ENCODE measurements at places on chromosomes 12 and 14.

DNA sequence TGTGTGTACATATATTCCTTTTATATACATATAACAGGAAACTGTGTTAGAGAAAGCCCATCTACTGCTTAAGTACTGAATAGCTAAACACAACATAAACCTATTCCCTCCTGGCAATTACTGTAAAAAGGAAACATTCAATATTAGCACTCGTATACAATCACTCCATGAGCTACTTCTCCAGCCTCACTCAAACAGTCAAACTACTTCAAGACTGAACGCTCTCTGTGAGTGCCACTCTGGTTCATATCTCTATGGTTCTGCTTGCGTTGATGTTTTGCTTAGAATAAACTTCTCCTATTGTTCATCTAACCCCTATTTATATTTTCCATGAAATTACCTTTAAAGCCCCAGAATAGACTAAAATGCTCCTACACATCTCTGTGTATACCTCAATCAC, 243.7 kb downstream of the MED13L start:
- DNase-seq, result no peak

- DNase-seq, result no peak
Measured at GRCh38 chr12:13371797-13372196, 175.3 kb downstream of the EMP1 start.

DNA sequence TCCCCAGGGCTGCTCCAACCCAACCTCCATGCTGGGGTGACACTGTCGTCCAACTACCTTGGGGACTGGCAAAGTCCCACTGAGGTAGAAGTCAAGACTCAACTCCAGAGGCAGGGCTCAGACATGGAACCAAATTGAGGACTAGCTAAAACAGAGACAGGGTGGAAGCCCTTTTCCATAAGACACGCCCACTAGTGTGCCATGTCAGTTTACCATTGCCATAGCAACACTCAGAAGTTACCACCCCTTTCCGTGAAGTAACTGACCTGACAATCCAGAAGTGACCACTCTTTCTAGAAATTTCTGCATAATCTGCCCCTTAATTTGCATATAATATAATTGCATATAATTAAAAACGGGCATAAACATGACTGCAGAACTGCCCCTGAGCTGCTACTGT, 409.6 kb downstream of the MED13L start:
- no peak for DNase-seq

DNA sequence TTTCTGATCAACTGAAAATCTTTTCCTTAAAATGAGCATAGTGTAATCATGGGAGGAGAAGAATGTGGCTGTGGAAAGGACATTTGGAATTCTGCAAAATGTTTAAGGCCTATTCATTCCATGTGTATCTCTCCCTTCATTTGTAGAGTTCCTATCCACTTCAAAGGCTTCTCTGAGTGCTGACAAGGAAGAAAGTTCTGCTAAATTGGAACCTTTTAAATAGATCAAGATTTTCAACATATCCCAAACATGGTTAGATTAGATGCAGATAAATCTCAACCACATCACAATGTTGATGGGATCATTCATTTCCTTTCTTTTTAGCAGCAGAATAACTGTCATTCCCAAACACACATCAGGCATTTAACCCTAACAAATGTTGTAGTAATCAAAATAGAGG, 28.4 kb upstream of the SIX1 start:
- DNase-seq, result no peak

- no peak for DNase-seq
Measured at GRCh38 chr14:32382704-32383103, 53.6 kb downstream of the AKAP6 start.

DNA sequence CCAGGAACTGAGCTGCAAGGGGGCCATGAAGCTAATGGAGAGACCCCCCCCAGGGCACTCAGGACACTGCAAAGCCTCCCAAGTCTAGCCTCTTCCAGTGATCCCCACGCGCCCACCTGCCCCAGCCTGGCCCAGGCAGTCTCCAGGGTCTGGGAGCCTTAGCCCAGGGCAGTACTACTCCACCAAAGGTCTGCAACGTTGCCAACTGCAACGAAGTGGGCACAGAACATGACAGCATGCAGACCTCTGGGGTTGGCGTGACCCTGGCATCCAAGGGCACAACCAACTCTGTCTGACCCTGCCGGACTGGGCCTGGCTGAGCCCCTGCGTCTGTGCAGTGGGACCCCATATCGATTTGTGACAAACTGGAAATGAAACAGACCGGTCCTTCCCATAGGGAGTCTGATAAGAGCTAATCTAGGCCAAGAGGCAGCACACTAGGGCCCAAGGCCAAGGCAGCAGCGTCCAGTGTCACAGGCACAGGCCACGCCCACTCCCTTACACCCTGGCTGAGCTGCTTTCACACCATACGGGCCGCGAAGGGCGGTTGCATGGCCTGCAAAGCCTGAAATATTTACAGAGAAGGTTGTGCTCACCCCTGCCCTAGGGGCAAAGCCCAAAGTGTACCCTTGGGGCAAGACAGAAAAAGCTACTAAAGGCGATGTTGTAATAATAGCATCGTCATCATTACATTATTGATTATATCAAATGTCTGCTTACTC, 76.7 kb downstream of the NCOR2 start:
- DNase-seq, result no peak

DNA sequence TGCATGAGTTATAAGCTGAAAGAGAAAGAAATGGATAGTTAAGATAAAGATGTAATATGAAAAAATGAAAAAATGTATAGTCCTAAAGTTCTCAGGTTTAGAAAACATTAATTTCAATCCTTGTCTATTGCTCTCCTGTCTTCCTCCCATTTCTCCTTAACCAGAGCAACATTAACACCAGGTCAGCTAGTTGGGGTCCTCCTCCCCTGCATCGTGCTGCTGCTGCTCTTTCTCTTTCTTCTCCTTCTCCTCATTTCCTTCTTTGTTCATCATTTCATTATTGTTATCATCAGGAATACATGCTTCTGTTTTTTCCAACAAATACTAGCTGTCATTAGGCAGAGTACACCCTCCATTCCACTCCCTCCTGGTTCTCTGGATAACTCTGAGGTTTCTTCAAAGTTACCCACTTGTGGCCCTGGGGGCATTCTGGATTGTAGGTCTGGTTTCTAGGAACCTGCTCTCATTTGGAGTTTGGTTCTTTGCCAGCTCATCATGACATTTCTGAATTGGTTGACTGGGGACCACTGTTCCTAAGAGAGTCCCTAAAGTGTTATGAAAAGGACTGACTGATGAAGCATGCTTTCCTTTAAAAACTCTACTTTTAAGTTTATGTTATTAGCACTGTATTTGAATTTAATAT, 17.0 kb downstream of the ACSS3 start:
- no peak for DNase-seq

DNA sequence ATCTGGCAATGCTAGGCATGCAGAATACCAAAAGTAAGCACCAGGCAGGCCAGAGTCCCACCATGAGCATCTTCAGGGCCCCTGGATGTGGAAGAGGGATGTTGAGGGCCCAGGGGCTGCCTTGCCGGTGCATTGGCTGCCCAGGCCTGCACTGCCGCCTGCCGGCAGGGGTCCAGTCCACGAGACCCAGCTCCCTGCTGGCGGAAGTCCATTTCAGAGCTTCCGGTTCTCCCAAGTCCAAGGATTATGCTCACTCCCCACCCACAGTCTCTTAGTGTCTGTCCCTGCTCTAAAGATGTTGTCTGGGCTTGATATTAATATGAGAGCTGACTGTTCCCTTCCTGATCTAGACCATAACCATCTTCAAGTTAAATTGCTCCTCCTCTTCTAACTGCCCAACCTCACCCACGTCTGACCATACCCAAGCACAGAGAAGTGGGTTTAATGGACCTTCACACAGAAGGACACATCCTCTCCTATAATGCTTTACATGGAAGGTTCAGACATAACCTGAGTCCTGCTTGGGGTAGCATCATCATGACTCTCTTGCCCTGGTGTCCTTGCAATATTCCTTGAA, 117.4 kb downstream of the DAD1 start:
- no peak for DNase-seq

DNA sequence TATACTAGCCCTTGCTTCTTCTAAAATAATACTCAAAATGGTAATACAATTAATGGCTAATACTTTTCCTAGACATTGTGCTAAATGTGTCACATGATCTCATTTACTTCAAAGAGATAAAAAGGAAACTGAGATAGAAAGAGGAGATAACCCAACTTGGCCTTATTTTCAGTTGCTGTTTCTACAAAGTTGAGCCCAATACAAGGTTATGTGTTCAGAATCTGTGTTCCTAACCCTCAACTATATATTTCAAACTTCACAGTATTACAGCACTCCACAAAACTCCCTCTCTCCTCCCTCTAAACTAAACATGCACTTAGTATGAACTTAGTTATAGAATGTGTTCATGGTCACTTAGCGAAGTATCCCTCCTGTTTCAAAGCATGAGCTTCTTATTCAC, 277.9 kb downstream of the CCER1 start:
- no peak for DNase-seq

DNA sequence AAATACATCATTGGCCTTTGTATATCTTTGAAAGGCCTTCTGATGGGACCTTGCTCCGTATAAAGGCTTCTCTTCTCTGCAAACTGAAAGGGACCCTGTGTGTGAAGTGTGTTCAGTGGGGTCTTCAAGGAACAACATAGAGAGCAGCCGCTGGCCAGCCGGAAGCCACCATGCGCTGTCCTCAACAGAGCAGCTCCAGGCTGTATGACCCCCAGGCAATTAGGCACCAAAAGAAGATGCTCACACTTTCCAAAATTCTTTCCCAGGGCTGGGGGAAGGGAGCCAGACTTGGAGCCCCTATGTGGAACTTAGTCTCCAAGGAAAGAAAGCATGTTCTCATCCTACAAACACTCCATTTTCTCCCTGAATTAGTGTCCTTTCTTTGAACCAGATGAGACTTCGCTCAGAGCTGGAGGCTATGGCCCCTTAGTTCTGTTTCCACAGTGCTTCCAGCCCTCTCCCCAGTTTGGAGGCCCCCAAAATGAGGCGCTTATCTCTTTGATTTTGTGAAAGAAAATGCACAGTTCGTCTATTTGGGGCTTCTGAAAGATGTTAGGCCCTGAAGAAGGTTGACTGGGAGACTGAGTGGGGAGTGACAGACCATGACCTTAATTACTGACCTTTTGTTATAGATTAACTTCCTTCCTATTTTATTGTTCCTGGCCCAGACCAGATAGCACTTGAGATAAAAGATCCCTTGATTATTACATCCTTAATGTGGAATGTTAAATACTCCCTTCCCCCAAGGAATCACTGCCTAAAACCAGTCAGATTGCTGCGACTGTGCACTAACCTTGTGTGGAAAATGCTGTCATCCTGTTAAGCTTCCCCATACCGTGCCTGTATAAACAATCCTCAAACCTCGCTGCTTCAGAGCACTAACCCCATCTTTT, 128.3 kb upstream of the FGD4 start:
- DNase-seq, result no peak

DNA sequence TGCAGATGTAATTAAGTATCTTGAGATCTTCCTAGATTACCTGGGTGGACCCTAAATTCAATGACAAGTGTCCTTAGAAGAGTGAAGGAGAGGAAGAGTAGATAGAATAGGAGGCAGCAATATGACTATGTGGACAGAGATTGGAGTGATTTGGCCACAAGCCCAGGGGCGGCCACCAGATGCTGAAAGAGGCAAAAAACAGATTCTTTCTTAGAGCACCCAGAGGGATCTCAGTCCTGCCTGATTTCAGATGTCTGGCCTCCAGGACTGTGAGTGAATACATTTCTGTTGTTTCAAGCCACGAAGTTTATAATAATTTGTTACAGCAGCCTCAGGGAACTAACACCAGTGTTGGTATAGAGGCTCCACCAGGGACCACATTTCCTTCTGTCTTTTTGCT, 67.3 kb downstream of the DACT1 start:
- no peak for DNase-seq

- DNase-seq, result no peak
Measured at GRCh38 chr12:84644908-84645307, 267.7 kb downstream of the SLC6A15 start.

DNA sequence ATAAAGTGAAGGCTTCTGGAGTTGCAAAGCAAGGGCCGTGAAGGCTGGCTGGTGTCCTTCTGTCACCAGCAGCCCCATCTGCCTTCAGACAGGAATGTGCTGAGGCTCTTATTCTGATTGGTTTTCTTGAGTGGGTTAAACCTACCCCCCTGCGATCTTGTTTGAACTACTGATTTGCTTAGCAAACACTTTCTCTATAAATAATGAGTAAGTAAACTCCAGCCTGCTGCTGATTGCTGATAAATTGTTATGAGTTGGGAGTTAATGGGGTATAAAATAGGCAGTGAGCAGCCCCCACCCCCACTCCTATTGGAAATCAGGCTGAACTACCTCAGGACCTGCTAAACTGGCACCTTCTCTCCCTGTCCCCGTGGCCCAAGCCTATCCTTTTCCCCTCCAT, 146.1 kb upstream of the NOS1 start:
- no peak for DNase-seq

GRCh38 chr12:27143256-27144069, 61.1 kb upstream of the C12orf71 start:
- no peak for DNase-seq

- DNase-seq, result no peak
Measured at GRCh38 chr12:119666226-119666795, 1.6 kb upstream of the PRKAB1 start.

DNA sequence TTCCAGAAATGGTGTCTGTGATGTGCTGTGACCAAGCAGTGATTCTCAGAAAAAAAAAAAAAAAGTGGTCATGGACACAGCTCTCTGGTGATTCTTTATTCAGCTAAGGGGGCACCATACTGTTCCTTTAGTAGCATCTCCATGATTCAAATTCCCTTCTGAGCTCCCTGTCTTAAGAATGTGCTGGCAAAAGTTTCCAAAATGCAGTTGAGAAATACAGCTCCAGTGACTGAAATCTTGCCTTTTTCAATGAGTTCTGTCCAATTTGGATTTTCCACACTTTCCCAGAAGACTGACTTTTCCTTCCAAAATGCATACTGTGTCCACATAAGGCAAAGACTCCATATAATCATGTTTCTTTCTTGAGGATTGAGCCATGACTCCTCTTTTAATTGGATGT, 24.3 kb upstream of the CPM start:
- no peak for DNase-seq

DNA sequence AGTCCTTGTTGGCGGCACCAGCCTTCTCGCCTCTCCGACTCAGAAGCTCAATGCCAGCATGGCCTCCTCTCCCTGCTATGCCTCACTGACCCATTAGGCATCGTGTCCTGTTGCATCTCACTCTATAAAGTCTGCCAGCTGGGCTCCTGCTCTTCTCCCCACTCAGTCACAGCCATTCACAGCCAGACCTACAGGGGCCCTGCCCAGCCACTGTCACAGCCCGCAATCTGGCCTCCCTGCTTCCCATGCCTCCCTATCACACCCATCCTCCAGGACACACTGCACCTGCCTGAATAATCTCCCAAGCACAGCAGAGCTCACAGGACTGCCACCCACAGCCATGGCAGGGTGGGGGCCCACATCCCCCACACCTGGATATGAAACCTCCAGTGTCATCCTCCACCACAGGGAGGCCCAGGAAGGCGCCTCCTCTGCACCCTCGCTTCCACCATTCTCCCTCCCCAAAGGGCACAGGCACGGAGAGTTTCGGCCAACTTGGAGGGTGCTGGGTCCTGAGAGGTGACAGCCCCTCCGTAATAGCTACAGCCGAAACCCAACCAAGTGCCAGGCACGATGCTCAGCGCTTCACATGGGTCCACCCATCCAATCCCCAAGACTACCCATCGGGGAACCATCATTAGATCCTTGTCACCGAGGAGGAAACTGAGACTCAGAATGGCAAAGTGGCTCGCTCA, 370.3 kb downstream of the BCL11B start:
- DNase-seq, result no peak

- peak; percentile 79 for DNase-seq
Measured at GRCh38 chr12:12439636-12440035, 82.8 kb downstream of the BORCS5 start.

Measured in activated CD4-positive, alpha-beta T cell treated with anti-CD3 and anti-CD28 coated beads, Interleukin-2, amount 50 U/mL, for 48 hours (primary cell).